ENCODE measurements at places on chromosomes 1 and 21.

DNA sequence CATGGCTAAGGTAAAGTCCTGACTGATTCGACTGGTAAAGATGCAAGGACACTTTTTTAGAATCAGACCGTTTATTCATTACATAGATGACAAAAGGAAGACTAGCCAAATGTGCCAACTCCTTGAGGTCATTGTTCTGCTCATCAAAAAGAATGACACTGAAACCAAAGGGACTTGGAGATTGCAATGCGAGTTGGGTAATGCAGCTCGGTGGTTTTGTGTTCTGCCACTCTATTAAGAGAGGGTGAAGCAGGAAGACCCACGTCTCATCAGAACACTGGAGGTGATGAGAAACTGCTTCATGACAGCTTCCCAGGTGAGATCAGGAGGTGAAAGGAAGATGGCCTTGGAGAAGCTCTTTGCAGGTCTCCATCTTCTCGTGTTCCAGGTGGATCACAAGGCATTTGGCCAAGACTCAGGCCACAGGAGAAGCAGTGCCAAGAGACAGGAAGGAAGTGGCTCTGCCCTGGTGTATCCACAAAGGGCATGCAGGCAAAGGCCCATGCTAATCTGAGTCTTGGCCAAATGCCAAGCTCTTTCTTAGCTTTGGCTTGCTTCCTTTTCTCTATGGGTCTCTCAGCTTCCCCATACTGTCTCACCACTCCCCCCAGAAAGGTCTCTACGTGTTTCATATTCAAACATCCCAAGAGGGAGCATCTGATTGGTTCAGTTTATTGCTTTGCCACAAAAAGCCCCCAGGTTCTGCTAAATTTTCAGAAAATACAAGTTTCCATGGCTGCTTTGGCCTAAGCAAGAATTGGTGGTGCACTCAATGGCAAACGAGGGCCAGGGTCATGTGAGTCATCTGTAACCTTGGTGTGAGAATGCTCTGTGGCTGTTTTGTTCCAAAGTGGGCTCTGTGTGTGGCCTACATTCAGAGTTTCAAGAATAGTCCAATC, 5.7 kb upstream of the CCT8 start:
- peak; percentile 57 for DNase-seq

- peak; percentile 48 for DNase-seq
Measured at GRCh38 chr1:26122988-26123973, 11.7 kb downstream of the PDIK1L start.

- DNase-seq, result no peak
Measured at GRCh38 chr1:232968391-232968790, 18.0 kb downstream of the NTPCR start.

DNA sequence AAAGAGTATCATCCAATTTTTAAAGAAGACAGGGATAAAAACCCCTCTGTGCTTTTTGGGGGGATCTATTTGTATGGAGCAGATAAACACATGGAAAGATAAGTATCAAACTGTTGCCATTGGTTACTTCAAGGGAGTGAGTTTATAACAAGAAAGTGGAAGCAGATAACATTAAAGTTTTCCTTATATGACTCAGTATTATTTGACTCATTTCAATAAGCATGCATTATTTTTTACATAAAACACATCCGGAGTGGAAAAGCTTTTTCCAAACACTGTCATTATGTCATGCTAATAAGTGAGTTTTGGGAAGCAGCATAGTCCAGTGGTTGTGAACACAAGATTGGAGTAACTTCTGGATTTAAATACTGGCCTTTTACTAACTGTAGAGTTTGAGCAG, 452.2 kb downstream of the LTN1 start:
- no peak for DNase-seq

DNA sequence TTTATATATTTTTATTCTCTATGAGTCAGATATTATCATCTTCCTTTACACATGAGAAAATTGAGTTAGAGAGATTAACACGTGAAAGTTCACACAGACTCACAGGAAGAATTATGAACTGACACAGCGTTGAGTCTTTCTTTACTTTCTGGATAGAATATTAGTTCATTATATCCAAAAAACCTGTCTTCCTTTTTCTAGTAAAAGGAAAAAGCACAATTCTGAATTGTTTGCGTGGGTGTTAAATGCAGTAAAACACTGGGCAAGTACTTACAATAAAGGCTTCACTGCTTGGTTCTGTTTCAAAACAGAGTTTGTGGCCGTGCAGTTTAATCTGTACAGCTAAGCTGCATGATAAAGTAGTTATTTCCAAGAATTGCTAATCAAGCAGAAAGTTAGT, 10.8 kb downstream of the MAGI3 start:
- no peak for DNase-seq

GRCh38 chr21:41321211-41321907, 4.8 kb downstream of the FAM3B start:
- no peak for DNase-seq

- DNase-seq, result no peak
Measured at GRCh38 chr1:78606274-78606673, 14.0 kb upstream of the IFI44L start.

DNA sequence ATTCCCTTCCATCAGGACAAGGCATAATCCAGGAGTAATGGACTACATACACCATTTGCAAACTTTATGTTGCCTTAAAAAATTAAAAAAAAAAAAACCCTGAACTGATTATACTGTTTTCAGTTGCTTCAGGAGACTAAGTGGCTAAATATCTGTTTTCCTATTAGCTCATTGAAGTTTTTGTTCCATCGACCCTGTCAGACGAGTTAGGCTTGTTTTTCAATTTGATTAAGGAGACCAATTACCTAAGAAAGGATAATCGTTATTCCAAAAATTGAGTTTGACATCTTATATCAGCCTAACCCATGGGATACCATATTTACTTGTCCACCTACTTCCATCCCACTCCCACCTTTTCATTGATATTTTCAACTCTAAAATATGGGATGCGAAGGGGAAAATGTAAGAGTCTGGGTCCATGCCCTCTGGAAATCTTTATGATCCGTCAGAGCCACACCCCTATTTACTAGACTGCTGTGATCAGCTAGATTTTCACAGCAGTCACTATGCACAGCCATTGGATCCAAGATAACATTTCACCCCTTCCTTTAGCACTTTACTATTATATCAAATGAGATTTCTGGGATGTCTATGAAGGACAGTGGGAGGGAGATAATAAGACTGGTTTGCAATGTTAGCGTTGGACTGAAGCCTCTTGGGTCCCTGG, 41.0 kb downstream of the IL12RB2 start:
- no peak for DNase-seq

- no peak for DNase-seq
Measured at GRCh38 chr21:44952929-44953627, 13.2 kb downstream of the SLX9 start.

- DNase-seq, result no peak
Measured at GRCh38 chr1:243268751-243269460, 13.1 kb downstream of the SDCCAG8 start.

DNA sequence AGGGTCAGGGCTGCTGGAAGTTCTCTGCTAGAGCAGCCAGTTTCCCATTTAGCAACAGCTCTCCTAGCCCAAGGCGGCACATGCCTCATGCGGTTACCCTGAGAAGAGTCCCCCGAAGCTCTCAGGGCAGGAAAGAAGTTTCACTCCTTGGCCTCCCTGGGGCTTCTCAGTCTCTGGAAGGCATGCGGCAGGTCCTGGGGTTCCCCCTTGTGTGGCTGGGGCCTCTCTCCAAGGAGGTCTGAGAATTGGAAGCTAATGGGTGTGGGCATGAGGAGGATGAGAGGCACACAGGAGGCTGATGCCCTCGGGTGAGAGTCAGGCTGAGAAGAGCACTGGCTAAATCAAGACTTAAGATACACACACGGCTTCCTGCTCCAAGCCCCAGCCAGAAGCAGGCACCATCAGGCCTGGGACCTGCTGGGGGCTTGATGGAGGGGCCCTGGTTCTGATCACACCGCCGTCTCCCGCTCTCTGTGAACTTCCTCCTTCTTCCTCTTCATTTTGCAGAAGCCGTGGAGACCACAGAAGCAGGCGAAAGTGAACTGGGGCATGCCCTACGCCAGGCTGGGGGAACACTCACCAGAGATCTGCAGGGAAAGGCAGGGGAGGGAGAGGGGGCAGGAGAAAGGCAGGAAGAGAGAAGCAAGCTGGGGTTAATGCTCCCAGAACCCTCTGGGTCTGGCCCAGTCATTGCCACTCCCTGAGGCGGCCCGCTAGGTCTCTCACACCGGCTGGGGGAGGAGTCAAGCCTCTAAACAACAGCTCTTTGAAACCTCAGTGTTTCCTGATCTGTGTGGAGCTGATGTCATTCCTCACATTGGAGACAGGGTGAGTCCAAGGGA, 15.1 kb downstream of the BLACAT1 start:
- DNase-seq, result peak; percentile 17

DNA sequence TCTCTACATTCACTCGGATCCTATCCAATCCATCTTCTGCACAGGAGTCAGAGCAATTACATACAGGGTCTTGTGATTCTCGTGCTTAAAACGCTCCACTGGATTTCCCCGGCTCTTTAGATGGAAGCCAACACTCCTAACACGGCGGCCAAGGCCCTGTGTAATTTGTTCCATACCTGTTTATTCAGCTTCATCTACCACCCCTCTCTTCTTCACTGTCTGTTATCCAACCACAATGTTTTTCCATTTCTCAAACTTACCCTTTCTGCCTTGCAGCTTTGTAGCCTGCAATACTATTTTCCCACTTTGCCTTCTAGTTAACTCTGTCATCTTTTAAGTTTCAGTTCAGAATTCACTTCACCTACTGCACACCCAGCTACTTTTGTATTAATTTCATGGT, 249.6 kb upstream of the USP25 start:
- no peak for DNase-seq

DNA sequence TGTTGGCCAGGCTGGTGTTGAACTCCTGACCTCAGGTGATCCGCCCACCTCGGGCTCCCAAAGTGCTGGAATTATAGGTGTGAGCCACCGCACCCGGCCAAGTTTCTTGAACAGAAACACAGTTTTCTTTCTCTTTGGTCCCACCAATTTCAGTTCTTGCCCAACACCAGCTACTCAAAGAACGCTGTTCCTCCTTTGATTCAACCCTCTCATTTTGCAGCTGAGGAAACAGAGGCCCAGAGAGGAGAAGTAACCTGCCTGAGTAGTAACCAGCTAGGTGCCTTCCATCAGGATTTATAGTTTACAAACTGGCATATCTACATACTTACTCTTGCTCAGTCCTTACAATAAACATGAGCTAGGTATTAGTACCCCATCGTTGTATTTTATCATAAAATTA, 119.9 kb downstream of the SYF2 start:
- no peak for DNase-seq

DNA sequence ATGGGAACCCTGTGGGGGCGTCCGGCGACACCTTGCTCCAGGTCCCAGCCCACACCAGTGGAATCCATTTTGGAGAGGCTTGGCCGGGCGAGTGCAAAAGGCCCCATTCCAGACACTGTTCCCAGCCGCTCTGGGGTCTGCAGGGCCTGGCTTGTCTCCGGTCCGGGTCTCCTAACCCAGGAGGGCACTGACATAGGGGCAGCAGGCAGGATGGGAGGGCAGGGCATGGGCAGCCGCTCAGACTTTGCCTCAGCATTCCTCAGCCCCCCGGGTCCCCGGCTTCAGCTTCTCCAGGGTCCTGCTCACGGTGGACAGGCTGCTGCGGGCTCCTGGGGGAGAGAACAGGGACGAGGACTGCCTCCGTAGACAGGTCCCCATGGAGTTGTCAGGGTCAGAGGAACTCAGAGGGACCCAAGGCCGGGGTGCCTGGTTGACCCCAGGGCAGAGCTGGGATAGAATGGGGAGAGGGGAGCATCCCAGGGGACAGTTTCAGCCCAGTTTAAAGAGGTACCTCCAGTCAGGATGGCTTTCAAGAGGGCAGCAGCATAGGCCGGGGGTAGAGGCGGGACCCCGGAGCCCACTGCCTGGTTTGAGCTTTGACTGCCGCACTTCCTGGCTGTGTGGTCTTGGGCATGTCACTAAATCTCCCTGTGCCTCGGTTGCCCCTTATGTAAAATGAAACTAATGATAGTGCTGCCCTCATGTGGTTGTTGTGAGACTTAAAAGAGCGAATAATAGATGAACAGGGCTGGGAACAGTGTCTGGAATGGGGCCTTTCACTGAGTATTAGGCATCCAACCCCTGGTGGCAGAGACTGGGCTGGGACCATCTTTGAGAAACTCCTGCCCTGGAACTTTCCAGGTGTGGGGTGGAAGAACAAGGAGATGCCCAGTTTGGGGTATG, 3.7 kb downstream of the KNCN start:
- DNase-seq, result no peak

- no peak for DNase-seq
Measured at GRCh38 chr1:112849425-112850033, 106.5 kb downstream of the SLC16A1 start.

DNA sequence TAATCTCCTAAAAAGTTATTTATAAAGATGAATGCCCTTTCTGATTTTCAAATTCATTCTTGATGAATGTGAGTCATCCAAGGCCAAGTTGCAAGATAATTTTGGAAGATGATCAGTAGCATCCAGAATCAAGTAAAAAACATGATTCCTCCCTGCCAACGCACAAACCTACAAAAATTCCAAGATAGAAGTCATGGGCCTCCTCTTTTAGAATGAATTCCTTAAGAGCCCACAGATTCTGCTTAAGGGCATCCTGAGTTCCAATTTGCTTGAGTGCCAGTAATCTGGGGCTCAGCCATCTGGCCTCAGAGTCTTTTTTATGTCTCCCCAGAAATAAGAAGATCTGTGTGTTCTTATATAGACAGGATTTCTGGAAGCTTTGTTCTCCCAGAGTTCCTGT, 23.2 kb upstream of the SPATA6 start:
- no peak for DNase-seq

- no peak for DNase-seq
Measured at GRCh38 chr1:13820456-13820855, 120.5 kb downstream of the PRDM2 start.

GRCh38 chr1:111216751-111217150, 10.8 kb upstream of the CHI3L2 start:
- DNase-seq, result no peak

GRCh38 chr1:31396633-31397351, 16.2 kb upstream of the SERINC2 start:
- no peak for DNase-seq

GRCh38 chr1:156502894-156503697, 2.5 kb upstream of the MEF2D start:
- DNase-seq, result peak; percentile 58

- DNase-seq, result no peak
Measured at GRCh38 chr1:19445417-19446342, 39.7 kb downstream of the CAPZB start.

- no peak for DNase-seq
Measured at GRCh38 chr1:118254491-118255425, 69.7 kb upstream of the SPAG17 start.

DNA sequence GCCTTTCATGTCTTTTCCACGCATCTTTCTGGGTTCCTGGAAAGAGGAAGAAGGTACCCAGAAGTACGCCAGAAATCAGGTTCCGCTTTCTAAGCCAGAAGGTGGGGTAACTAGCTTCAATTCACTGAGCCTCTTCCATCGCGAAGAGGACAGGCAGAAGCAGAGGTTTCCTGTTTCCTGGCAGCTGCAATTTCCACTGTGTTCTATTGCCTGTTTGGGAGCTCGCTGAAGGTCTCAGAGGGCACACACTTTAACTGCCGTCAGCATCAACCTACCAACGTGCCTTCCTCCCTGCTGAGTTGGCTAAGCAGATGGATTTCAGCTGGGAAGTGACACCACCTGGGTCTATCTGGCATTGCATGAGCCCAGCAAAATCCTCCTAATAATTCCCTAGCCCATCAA, 10.0 kb downstream of the NCF2 start:
- DNase-seq, result peak; percentile 96
